ENCODE measurements at places on chromosomes 1 and 21.
A peak's percentile ranks its signal among the peaks of the same experiment; 100 is the strongest.

GRCh38 chr1:53398091-53398490, 61.1 kb upstream of the DMRTB1 start:
- DNase-seq, result no peak

- DNase-seq, result peak; percentile 23
These were observed 34.3 kb upstream of the PPP1R15B start for GRCh38 chr1:204445860-204446412.

DNA sequence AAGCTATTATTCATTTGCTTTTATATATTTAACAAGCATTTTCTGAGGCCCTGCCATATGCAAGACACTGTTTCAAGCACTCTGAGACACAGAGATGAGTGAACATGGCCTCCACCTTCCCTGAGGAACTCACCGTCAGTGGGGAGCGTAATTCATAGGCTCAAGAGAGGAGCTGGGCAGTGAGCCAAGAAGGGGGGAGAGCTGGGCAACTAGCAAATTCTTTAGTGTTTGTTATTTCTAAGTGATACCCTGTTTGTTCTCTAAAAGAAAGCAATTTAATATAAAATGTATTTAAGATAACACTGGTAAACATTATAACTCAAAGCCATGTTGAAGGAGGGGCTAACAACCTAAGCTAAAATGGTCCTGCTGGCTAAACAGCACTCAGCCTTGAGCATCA, 119.2 kb upstream of the NGF start:
- peak; percentile 23 for DNase-seq

GRCh38 chr1:10444248-10444647, 5.6 kb upstream of the CORT start:
- no peak for DNase-seq

- DNase-seq, result no peak
These were observed 13.9 kb upstream of the COL6A2 start for GRCh38 chr21:46083791-46084561.

DNA sequence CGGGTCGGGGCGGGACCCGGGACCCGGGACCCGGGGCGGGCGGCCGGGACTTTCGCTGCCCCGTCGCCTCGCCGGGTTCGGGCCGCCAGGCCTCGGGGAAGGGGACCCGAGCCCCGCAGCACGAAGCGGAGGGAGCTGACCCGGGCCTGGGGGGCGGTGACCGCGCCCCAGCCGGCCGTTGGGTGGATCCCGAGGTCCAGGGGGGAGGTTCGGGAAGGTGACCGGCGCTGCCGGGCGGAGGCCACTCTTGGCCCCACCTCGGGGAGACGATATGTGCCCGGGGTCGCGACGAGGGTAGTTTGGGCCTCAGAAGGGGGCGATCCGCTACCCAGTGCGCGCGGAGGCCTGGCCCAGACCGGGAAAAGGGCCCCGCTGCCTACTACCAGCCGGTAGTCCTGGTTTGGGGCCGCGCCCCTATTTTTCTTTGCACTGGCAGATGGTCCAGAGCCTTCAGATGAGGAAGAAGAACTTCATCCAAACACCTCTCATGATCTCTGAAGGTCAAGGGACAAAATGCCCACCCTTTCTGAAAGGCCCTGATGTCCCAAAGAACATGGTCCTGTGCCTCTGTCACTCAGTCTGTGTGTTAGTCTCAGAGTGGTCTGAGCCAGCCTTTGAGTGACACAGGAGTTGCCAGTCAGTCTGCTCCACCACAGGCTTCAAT, 766 bp downstream of the AGO4 start:
- DNase-seq, result no peak

GRCh38 chr1:154969860-154970452, 591 bp downstream of the SHC1 start:
- no peak for DNase-seq

- DNase-seq, result no peak
These were observed 37.7 kb downstream of the MYOM3 start for GRCh38 chr1:24074196-24074595.

DNA sequence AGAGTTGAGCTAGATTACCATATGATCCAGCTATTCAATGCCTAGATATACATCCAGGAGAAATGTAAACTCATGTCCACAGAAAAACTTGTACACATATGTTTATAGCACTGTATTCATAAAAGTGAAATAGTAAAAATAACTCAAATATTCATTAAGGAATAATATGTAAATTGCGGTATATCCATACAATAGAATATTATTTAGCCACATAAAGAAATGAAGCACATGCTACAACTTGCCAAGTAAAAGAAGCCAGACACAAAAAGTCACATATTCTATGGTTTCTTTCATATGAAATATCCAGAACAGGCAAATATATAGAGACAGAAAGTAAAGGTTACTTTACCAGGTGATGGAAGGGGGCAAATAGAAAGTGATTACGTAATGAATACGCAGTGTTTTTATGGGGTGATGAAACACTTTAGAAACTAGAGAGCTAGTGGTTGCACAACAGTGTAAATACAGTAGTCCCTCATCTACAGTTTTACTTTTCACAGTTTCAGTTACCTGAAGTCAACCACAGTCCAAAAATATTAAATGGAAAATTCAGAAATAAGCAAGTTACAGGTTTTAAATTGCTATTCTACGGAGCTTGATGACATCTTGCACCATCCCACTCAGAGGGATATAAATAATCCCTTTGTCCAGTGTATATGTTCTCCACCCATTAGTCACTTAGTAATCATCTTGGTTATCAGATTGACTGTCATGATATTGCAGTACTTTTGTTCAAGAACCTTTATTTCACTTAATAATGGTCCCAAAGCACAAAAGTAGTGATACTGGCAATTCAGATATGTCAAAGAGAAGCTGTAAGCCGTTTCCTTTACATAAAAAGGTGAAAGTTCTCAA, 62.3 kb downstream of the ZNF644 start:
- DNase-seq, result no peak

DNA sequence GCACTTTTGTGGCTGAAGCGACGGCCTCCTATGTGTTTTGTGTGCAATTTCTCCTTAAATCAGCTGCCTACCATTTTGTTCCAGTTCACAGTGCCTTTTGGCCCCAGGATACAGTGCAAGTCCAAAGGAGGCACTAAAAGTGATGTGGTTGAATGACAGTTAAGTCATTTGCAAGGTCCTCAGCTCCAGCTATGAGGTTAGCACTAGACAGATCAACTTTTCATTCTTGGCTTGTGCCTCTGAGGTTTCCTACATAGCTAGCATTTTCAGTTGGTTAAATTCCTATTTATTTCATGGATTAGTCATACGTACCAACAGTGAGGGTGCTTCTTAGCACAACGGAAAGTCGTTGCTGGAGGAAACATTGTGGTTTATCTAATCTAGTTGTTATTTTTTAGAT, 59.3 kb upstream of the NTPCR start:
- DNase-seq, result no peak

DNA sequence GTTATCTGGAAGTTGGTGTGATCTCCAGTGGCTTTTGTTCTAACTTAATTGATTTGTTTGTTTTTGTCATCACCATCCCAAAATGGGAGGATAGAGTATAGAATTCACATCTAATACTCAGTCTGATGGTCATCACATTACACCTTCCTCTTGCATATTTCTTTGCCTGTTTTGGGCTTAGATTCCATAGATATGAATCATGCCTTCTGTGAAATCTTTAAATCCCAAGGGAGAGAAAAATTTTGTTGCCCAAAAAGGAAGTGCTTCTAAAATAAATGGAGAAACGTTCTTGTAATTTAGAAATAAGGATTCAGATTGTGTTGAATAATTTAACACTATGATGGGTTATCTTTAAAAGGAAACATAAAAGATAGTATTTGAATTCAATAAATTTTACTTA, 446.0 kb upstream of the LRRC7 start:
- no peak for DNase-seq

DNA sequence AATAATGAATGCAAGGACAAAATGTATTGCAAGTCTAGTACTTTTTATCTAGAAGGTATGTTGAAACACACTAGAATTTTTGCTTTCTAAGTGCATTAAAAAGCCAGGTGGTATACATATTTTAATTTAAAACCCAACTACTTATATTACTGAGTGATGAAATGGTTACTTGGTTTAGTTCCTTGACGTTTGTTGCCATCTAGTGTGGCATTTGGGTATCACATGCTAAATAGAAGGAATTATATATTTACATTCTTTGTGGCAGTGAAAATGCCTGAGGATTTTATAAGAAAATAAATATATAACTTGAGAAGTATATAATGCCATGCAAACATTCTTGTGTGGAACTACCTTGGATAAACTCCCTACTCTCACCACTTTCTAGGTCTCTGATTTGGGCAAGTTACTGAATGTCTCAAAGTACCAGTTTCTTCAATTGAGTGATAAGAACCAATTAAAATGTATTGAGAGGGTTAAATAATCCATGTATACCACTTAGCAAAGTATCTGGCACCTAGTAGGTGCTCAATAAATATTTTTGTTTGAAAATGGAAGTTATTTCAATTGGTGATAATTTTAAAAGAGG, 69.6 kb downstream of the SDCCAG8 start:
- peak; percentile 33 for DNase-seq

GRCh38 chr1:111602302-111602701, 17.3 kb upstream of the RAP1A start:
- DNase-seq, result no peak

- DNase-seq, result no peak
These were observed 885 bp upstream of the SSBP3 start for GRCh38 chr1:54407154-54407403.

DNA sequence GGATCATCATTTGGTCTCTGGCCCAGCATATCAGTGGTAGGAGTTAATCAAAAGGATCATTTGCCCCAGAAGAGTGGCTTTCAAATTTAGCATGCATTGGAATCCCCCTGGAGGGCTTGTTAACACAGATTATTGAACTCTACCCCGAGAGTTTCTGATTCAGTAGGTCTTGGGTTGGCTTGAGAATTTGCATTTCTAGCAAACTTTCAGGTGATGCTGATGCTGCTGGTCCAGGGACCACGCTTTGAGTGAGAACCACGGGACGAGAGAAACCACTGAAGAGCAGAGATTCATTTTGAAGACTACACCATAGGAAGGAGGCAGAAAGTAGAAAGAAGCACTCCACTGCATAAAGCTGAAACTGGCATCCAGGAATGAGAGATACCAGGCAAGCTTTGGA, 81.3 kb upstream of the DUSP10 start:
- DNase-seq, result no peak

DNA sequence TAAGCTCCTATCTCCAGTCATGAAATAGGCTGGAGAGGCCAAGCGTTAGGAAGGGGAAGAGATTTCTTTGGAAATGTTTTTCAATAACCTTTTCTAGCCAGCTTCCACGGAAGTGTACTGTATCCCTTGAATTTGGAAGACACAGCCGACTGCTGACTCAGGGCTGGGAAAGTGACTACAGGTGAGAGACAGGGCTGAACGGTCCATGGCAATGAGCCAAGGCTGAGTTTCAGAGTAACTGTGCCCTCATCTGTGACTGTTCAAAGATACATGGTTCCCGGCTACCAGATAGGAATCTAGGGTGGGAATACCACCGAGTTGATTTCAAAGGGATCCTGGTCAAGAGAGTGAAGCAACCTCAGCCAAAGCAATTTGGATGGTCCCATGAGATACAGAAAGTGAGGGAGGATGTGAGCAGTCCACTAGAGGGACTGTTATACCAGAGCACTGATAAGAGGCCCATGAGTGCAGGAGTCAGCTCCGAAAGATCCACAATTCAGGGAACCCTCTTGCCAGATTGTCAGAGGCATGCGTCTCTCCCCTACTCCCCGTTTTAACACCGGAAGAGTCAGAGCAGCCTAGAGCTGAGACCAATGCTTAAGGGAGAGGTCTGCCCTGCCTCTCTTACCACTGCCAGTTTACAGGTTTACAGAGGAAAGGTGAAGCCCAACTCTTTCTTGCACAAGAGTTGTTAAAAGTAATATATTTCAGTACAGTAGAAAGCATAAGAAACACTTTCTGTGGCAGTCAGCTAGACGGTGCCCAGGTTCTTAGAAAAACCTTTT, 3.2 kb upstream of the KRTAP19-8 start:
- no peak for DNase-seq

- DNase-seq, result no peak
These were observed 10.6 kb upstream of the CAPZB start for GRCh38 chr1:19495799-19496526.

GRCh38 chr1:216114180-216114579, 309.1 kb downstream of the USH2A start:
- DNase-seq, result no peak

DNA sequence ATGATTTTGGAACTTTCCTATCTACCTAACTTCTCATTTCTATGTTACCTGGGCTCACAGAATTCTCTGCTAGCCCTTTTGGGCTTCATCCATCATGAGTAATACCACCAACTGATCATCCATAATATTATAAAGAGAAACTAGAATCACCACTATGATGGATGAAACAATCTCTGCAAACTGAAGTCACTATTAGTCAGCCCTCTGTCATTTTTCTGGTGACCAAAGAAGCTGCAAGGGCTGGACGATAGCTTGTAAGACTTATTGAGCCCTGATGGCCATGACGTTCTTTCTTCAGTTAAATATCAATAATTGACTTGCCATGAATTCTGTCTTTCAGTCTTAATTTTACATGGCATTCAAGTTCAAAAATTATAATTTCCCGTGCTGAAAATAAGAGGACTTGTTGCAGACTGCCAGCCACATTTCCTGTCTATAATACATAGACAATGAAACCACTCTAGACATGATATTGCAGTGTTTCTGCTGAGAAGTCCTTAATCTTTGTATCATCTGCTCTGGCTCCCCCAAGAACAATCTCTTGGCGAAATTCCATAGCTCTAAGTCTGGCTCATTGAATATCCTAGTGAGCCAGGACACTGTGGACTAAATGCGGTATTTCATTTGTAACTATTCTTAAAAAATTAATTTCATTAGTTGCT, 655.0 kb upstream of the CAMK1G start:
- DNase-seq, result no peak

DNA sequence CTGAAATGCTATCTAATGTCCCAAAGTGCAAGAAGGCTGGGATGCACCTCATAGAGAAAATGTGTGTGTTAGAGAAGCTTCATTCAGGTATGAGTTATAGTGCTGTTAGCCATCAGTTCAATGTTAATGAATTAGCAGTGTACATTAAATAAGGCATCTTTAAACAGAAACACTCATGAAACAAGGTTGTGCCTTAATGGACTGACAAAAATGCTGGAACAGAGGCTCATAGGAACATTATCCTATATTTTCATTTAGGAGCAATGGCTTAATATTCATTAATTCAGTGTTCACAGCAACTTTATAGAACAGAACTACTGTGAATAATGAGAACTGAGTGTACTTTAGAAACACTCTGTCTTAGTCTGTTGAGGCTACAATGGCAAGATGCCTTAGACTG, 15.2 kb upstream of the FAM89A start:
- no peak for DNase-seq

GRCh38 chr1:94395748-94396309, 22.4 kb upstream of the ABCD3 start:
- DNase-seq, result no peak

- no peak for DNase-seq
These were observed 59.6 kb downstream of the RPS6KC1 start for GRCh38 chr1:213110349-213111300.

GRCh38 chr1:230332061-230332460, 94.1 kb downstream of the PGBD5 start:
- no peak for DNase-seq

- DNase-seq, result no peak
These were observed 9.5 kb upstream of the CLIC4 start for GRCh38 chr1:24735509-24736375.

- DNase-seq, result no peak
These were observed 55.7 kb downstream of the PLD5 start for GRCh38 chr1:242468784-242469183.
